ENCODE measurements at places on chromosomes 16 and 17.

- no peak for DNase-seq
These were observed 60.3 kb downstream of the RMI2 start for GRCh38 chr16:11405331-11406176.

DNA sequence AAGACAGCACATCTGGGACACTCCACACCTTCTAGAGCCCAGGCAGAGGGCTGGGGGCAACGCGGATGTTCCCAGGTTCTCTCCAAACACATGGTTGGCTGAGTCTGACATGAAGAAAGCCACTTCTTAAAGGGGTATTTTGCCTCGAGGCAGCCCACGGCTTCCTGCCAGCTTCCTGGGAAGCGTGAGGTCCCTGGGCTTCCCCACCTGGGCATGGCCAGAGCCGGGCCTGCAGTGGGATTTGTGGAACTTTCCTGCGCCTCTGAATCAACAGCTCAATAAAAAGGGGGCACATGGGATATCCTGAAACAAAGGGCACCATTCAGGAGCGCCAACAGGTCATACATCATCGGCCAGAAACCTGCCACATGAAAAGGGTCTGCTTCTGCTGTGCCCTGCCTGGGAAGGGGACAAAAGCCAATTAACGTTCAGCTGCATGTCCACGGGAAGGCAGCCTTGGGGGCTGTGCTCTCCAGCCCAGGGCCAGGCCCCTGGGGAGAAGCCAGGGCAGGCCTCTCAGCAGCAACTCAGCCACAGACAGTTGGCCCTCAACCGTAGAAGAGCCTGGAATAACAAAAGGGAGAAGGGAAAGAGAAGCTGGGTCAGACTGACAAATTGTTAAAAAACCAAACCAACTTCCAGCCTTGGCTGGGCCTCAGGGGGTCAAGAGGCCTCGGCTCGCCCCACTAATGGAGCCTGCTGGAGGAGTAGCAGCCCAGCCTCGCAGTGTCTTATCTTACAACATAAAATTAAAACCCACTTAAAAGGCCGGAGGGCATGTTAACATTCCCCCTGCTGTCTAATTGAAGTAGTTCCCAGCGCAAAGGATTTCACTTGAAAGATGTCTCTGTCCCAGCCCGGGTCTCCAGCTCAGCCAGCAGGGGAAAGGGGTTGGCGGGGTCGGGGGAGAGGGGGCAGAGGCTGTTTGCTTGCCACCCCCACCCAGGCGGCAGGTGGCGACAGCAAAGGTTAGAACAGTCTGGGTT is 34.2 kb downstream of the TBX4 start:
- no peak for DNase-seq

DNA sequence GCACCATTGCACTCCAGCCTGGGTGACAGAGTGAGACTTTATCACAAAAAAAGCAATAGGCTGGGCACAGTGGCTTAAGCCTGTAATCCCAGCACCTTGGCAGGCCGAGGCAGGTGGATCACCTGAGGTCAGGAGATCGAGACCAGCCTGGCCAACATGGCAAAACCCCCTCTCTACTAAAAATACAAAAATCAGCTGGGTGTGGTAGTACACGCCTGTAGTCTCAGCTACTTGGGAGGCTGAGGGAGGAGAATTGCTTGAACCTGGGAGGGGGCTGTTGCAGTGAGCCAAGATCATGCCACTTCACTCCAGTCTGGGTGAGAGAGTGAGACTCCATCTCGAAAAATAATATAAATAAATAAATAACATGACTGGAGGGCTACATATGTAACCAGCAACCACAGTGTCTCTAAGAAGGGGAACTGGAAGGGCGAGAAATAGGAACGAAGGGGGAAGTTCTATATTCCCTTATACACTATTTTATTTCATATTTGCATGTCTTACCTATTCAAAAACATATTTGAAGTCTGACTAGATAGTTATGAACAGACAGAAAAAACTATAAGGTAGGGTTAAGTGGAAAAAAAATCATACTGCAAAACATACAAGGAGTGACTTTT is 25.9 kb downstream of the MYH11 start:
- DNase-seq = no peak

DNA sequence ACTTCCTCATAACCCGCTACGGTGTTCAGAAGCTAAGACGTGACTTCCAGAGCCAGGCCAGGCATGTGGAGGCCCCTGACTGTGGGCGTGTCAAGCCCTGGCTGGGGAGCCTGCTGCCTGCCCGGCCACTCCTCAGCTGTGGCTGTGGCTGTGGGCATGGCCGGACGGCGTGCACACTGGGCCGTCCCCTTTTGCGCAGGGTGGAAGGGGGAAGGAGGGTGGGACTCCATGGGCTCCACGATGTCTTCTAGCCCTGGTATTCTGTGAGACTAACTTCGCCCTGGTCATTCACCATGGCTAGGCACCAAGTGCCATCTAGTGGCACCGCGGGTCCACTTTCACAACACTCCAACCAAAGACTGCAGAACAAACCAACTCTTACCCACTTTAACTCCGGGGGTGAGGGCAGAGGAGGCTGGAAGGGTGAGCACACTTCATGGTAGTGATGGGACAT is 67.9 kb downstream of the N4BP1 start:
- DNase-seq = no peak

DNA sequence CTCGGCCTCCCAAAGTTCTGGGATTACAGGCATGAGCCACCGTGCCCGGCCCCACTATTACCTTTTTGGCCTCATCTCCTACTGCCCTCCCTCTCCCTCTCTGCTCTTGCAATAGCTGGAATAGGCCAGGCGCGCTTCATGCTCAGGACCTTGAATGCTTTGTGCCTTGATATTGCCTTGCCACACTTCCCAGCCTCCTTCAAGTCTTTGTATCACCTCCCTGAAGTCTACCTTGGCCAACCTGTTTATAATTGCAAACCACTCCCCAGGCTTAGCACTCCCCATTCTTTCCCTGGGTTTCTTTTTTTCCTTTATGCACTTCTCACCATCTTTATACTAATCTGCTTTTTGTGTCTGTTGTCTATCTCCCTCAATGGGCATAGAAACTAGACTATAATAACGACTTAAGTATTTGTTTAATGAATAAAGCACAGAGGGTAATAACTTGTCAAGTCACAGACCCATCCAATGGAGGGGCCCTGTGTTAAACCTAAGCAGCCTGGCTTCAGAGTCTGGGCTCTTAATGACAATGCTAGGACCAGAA is 6.6 kb downstream of the OGFOD1 start:
- DNase-seq = no peak

- DNase-seq = no peak
These were observed 319.0 kb upstream of the C16orf82 start for GRCh38 chr16:26747760-26748159.
